ENCODE measurements at places on chromosomes 11 and 22.
A peak's percentile ranks its signal among the peaks of the same experiment; 100 is the strongest.

GRCh38 chr11:80727315-80727714 lies 1286.5 kb upstream of the TENM4 start:
- no peak for DNase-seq

DNA sequence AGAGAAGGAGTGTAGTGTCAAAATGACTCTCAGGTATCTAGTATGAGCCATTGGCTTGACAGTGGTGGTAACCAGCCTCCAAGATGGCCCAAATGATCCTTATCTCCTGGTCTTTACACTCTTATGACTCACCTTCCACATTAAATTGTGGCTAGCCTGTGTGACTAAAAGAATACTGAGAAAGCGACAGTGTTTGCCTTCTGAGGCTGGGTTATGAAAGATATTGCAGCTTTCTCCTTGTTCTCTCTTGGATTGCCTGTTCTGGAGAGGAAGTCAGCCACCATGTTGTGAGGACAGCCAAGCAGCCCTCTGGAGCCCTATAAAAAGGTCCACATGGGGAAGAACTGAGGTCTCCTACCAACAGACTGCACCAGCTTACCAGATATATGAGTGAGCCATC lies 15.8 kb downstream of the C11orf71 start:
- DNase-seq: no peak

GRCh38 chr11:76802621-76803020 lies 19.5 kb downstream of the TSKU start:
- DNase-seq: no peak

DNA sequence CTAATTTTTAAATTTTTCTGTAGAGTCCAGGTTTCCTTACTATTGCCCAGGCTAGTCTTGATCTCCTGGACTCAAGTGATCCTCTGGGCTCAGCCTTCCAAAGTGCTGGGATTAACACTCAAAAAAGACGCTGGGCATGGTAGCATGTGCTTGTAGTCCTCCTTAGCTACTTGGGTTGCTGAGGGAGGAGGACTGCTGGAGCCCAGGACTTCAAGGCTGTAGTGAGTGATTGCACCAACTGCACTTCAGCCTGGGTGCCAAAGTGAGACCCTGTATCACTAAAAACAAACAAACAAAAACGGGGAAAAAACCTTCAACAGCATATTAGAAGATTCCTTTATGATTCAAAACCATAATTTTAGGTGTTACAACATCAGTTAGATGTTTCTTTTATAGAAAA lies 44.6 kb downstream of the RSF1 start:
- DNase-seq: no peak

GRCh38 chr11:23556163-23556750 lies 696.0 kb upstream of the CCDC179 start:
- DNase-seq: no peak

DNA sequence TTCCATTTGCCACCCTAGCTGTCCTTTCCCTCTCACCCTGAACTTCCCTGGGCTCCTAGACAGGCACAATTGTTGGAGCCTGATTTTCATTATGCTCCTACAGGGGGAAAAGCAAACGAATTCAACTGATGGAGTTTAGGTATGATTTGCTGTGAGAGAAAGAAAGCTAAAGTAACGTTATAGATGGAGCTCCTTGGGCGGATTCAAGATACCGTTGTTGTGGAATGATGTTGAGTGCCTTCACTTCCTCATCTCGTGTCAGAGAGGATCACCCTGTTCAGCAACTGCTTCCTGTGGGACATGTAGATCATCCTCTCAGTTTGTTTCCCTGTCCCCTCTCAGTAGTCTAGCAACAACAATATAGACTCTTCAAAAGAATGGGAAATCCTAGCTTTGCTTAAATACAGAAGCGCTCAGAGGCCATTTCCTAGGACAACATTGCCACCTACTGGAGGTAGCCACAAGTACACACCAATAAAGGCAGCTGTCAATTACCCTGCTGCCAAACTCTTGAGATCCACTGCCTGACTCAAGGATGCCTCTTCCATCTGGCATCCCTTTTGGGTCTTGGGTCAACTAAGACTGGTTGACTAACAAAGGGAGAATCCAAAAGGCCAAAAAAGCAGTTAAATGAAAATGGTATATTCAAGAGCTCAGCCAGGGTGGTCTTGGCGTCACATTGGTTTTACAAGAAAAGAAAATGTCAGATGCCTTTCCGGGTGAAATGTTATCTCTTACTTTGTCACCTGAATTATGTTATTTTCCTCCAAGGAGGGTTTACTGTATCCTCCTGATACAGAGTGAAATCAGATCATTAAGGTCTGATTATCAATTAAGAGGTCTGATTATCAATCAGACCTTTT lies 13.5 kb upstream of the DTX4 start:
- DNase-seq: peak; percentile 71

- DNase-seq: no peak
Measured at GRCh38 chr11:95363708-95364107, 132.7 kb upstream of the SESN3 start.

DNA sequence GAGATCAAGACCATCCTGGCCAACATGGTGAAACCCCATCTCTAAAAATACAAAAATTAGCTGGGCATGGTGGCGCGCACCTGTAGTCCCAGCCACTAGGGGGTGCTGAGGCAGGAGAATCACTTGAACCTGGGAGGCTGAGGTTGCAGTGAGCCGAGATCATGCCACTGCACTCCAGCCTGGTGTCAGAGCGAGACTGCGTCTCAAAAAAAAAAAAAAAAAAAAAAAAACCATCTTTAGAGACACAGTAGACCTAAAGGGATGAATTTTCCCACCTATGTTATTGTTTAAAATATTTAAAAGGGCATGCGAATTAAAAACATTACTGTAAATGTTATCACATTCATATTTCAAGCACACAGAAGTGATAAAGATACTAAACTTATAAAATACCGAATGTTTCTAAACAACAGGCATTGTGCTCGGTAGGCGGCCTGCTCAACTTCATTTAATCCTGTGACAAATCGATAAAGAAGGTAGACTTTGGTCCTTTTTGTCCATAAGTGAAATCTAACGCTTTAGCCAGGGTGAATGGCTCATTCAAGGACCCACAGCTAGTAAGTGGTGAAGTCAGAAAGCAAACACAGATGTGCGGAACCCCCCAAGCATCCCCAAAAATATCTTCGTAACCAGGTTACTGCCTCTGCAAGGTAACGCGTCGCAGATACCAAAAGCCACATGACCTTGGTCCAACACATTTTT lies 16.1 kb downstream of the NCAPD3 start:
- peak; percentile 39 for DNase-seq

DNA sequence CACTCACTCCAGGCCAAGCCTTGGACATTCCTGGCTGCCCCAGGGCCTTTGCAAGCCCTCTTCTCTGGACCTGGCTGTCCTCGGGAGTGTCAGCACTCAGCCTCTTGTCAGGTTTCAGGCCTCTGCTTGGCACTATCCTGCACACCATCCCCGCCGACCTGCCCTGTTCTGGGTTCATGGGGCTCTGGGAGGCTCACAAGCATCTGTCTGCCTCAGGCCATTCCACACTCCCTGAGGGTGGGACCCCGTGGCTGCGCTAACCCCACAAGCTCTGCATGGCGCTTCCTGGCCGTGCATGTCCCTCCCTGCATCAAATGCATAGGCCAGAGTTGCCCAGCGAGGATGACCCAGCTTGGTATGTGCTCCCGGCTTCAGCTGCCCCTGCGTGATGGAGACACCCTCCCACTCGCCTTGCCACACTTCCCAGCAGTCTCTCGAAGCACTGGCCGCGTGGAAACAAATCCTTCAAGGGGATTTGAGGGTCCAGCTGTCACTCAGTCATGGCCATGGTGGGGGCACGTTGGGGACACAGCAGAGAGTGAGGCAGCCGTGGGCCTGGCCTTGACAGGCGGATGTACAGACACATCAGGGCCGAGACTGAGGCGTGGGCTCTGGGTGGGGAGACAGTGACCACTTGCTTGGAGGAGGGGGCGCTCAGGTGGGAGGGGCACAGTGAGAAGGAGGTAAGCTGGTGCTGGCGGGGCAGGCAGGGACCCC lies 87.3 kb downstream of the KCNQ1 start:
- peak; percentile 1 for DNase-seq

DNA sequence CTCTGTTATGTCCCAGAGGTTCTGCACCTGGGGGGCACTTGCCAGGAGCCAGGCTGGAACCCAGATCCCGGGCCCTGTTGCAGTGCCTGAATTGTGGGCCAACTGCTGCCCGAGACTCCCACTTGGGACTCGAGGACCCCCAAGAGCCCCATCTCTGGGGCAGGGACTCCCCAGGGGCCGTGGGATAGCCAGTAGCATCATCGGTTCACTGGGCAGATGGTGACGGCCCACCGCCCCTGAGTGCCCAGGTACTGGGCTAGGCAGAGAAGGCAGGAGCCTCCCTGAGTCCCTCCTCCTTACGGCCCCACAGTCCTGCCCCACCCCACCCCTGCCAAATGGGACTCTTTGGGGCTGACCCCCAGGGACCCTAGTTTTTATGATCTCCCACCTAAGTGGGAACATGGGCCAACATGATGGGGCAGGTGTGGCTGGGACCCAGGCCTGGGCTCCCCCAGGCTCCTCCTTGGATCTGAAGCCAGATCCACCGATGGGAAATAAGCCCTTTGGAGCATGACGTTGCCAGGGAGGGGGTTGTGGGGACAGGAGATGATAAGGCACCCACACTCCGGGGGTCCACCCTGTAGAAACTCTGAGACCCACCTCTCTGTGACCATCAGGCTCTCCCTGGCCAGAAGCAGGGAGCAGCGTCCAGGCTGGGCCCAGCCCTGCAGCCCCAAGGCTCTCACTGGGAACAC lies 94.5 kb upstream of the FGF3 start:
- DNase-seq: no peak

- DNase-seq: no peak
Measured at GRCh38 chr11:13344818-13345217, 67.2 kb downstream of the BMAL1 start.

DNA sequence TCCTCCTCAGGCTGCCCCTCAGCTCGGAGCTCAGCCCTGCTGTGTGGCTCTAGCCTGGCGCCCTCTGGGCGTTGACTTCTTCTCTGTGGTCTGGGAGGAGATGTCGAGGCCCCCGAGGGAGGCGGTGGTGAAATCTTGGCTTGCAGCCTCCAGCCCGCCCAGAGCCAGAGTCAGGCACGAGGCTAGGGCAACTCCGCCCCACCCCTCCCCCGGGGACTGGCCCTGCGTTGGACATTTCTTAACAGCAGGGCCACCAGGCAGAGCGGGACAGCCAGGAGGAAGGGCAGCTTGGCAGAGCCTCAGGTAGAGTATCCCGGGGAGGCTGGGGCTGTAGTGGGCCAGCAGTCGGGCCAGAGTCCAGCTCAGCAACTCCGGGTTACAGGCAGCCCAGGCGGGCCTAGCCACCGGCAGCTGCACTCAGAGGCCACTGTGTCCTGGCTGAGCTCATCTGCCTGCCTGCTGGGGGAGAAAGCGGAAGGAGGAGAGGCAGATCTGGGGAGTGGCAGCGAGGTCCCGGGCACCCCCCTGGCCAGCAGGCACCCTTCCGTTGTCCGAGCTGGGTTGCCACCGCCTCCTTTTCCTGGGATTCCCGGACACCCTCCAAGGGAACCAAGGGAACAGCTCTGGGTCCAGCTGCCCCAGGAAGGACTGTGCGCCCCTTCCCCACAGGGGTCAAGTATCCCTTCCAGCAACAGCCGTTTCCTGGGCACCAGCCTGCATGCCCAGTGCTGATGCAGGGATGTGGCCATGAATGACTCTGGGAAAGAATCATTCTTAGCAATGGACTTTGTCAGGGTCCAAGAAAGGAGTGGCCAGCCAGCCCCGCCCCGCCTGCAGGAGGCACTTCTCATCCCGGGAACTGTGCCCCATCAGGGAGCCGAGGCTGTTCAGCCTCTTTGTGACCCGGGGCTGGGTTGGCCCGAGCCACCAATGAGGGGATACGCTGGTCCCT lies at the start of gene ALDH3B1:
ALDH3B1 (plus strand) TSS at position 238 of the 952 bp plus-strand sequence. CDS start 4,971 bp downstream, outside the sequence.
- no peak for DNase-seq

GRCh38 chr11:124172101-124172500 lies 11.0 kb upstream of the OR10D3 start:
- DNase-seq: no peak

GRCh38 chr22:45231293-45231692 lies 9.4 kb downstream of the KIAA0930 start:
- DNase-seq: no peak

DNA sequence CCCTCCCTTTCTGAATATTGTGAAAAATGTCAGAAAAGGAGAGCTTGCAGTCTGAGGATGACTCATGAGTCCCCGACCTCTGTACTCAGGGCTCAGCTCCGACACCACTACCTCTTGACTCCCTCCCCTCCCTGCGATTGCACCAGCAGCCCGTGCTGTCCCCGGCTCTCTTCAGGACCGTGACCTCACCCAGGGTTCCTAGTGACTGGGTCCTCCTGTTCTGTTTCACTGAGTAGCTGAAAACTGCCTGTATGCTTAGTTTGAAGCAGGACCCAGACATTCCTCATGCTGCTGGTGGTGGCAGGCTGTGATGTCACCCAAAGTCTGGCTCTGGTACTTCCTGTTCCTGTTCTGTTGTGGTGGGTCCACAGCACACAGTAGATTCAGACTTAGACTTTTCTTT lies 11.7 kb downstream of the PHRF1 start:
- DNase-seq: peak; percentile 49

- DNase-seq: no peak
Measured at GRCh38 chr11:4454021-4454420, 4.9 kb downstream of the OR52K2 start.

DNA sequence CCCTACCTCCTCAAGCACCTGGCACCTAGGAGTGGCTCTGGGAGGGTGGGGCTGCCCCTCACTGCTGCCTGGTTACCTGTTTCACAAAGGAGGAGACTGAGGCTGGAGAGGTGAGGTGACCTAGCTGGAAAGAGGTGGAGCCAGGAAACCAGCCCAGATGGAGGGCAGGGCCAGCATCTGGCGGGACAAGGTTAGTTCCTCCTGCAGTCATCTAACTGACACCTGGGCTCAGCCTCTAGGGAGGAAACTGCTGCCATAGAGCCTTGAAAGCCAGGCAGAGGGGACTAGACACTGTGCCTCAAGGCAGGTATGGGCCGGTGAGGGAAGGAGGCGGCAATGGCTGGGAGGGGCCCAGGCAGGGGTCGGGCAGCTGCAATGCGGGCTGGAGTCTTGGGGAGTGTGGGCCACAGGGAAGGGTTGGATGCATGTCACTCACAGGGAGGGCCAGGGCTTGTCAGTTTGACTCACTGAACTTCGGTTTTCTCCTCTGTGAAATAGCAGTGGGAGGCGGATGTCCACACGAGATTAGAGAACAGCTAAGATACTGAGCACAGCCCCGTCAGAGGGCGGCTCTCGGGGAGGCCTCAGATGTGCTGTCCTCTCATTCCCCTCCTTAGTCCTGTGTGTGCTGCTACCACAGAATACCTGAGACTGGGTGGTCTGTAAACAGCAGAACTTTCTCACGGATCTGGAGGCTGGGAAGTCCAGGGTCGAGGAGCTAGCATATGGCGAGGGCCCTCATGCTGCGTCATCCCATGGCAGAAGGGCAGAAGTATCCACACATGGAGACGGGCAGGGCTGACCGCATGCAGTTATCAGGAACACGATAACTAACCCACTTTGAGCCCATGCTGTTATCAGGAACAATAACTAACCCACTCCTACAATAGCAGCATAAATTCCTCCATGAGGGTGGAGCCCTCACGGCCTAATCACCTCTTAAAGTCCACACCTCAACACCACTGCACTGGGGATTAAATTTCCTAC lies 16.1 kb downstream of the MGAT3 start:
- no peak for DNase-seq

GRCh38 chr22:19865141-19865829 lies 10.6 kb upstream of the GNB1L start:
- no peak for DNase-seq

- DNase-seq: no peak
Measured at GRCh38 chr11:8213376-8213775, 44.6 kb upstream of the RIC3 start.

- no peak for DNase-seq
Measured at GRCh38 chr11:47004595-47005033, 68.1 kb downstream of the CSTPP1 start.

Data from T-helper 1 cell (primary cell).